NCI-H1092 treated with DMSO at 0.1 percent for 48 hours (cell line): ENCODE measurements at places on chromosomes 5 and 9.

GRCh38 chr9:18255747-18256146 is 218.2 kb upstream of the ADAMTSL1 start:
- no peak for DNase-seq

DNA sequence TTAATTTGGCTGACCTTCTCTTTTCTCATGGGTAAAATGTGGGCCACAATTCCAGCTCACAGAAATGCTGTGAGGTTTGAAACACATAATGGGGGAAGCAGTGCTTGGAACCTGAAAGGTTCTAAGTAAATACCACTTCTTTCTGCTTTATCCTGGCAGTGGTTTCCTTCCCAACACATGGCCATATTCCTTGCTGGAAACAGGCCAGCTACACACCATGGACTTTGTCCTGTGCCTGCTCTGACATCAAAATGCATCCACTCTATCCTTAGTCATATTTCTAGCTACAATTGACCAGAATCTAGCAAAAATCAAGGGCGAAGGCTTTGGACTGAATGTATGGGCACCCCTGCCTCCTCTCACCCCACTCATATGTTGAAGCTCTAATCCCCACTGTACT is 93.1 kb upstream of the TRPC7 start:
- no peak for DNase-seq

DNA sequence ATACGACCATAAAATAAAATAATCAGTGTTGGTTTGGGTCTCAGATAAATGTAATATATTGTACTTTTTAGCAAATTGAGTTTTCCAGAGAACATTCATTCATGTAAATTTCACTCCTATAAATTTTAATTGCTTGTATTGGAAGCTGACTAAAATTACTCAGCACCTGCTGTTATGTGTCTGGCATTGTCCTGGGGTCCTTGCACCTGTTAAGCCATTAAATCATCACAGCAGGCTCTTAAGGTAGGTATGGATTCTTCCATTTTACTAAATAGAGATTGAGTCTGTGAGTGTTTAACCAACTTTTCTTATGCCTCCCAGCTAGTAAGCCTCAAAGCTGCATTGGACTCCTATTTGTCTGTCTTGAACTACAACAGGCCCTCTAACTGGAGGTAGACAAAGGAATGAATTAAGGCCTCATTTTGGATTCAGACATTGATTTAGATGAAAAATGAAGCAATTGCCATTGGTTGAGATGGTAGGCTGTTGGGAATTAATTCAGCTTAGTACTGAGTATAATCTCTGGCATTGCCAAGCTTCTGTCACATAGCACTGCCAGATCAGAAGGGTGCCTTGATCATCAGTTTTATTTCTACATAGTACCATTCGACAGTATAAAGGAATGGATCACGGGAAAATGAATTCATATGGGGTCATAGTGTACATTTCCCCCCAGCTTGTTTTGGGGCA is 78.9 kb downstream of the PARP8 start:
- no peak for DNase-seq

DNA sequence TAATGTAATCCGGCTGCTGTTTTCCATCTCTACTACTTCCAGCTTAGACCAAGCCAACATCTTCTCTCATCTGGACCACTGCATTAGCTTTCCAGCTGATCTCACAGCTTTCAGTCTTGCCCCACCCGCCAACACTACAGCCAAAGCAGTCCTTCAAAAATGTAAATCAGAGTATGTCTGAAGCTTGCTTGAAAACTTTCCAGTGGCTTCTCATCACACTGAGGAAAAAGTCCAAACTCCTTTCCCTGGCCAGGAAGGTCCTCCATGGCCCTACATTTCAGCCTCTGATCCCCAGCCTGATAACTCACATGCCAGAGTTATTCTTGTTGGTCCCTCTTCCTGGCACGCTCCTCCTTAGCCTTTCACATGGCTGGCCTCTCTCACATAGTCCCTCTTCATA is 38.5 kb downstream of the TTC1 start:
- no peak for DNase-seq

DNA sequence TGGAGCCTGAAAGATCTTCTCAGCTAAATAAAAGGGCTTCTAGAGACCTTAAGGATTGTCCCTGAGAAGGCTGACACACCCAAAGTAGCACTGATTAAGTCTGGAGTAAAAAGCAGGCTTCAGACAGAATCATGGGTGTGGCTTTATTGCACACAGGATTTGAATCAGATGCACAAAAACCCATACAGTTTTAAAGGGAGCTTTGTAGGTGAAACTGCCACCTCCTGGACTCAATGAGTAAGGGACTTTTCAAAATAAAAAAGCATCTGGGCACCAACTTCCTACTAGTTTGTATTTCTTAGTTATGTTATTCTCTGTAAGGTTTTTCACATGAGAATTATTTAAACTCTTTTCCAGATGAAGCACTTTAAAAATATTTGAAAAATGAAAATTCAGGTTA is 129.4 kb downstream of the EDIL3 start:
- DNase-seq = no peak

GRCh38 chr5:143148771-143149170 is 254.7 kb downstream of the NR3C1 start:
- DNase-seq = no peak

DNA sequence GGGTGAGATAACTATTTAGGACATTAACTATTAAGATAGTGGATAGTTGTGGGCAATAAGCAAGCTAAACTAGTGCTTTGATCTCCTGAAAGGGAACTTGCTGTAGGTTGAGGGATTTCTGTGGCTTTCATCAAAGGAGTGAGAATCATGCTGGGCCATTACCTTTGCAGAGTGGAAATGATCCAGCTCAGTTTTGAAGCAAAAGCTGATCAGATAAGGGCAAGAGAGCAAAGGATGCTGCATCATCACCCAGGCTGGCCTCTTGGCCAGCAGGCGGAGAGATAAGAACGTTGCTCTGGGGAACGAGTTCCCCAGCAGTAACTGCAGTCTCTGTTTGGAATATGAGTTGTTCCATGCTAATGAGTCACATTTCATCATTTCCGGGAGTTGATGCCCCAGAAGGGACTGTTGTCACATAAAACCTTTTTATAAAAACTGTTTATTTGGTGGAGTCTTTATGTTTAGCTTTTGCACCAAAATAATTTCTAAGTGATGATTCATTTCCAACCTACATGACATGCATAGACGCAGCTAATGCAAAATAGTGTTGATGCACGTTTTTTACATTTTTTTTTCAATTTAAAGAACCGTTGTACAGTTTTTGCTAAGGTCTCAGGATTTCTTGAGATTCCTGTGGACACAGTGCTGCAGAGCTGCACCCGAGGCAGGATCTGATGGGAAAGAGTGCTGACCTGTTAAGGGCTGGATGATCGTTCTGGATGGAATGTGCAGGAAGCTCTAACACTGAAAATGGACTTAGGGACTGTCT is 99.3 kb downstream of the ACTBL2 start:
- no peak for DNase-seq
